ENCODE measurements at places on chromosomes 5 and 9.

DNA sequence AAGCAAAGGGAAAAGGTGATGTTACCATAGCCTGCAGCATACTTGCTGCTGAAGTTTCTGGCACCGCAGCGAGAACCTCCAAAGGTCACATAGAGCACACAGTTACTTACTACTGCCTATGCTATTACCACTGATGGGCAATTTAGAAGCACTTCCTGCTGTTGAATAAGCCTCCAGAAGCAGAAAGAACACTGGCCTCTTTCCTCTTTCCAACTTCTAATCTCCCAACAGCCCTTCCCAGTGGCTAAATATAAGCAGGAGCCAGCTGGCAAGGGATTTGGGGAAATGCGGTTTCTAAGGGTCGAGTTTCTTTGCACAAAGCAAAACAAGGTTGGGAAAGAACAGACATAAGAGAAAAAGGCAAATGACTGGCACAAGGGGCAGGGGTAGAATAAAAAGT, 669.2 kb upstream of the ACO1 start:
- DNase-seq = no peak

DNA sequence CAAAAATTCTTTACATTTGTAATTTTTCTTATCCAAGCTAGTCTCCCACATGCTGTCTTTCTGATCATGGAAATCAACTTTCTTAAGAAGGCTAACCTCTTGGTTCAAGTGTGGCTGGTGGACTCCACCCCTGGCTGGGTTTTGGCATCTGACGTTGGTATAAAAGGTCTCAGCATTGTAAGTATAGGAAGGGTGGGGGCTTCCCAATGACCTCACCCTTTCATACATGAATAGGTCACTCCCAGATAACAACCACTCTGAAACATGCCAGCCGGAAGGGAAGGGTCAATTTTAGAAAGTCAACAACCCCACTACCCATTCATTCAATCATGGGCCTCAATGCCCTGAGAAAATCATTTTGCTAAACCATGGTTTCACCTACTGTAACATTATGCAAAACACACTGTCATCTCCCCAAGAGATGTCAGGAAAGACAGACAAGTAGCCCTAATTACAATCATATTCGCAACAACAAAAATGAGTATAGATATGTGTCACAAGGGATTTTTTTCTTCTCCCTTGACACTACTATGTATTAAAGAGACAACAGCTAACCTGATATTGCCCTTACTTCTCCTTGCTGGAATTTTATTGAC, 31.9 kb upstream of the PCSK5 start:
- DNase-seq = no peak

DNA sequence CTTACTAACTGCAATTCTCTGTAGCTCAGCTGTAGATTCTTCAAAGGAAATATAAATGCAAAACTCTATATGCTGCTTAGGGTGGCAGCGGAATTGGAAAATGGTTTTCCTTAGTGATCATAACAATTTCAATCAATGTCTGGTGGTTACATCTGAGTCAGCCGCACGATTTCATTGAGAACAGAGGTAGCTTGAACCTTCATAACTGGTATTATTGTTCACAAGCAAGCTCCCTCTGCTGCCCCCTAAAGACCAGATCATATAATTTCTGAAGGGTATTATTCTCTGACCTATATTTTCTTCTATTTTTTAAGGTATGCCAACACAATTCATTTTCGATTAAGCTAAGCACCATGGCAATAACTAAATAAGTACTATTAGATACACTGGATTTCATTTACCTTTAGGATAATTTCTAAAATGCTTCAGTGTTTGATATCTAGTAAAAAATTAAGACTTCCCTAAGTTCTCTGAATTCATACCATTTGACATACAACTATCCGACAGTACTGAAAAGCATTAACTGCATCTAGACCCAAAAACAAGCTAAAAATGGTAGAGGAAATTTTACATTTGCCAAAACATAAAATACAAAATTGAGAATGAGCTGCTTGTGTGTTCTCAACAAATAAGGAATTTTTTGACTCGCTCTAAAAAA, 181.1 kb upstream of the SPEF2 start:
- no peak for DNase-seq

GRCh38 chr5:1104327-1105006, 7.4 kb downstream of the SLC12A7 start:
- no peak for DNase-seq

GRCh38 chr5:176652136-176652535, 4.9 kb downstream of the TSPAN17 start:
- DNase-seq = no peak

- DNase-seq = no peak
Observed at GRCh38 chr9:35834260-35835215, 5.5 kb downstream of the TMEM8B start.

GRCh38 chr5:126468091-126468490, 44.9 kb downstream of the GRAMD2B start:
- DNase-seq = no peak

GRCh38 chr5:170103447-170103846, 2.2 kb upstream of the FOXI1 start:
- no peak for DNase-seq

DNA sequence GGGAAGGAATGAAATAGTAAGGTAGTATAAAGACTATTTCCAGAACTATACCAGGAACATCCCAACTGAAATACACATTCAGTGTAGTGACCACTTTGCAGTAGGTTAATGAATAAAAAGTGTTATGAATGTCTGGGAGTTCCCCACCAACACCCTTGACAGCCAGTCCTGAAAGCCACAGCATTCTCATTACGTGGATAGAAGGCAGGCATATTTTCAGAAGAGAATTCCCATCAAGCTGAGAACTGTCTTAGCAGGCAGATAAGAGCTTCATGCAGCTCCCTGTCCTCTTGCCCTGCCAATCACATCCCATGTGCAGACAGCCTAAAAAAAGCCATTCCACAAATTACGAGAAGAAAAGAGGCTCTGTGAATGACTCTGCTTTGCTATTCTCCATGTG, 695.0 kb downstream of the DTWD2 start:
- DNase-seq = no peak

All from stimulated activated CD4-positive, alpha-beta T cell treated with anti-CD3 and anti-CD28 coated beads, Interleukin-12 subunit alpha, Interleukin-12 subunit beta, amount 100 ng/mL, for 48 hours (primary cell).